ENCODE measurements at places on chromosomes 2 and 18. TPM values are rescaled to one million over a fixed set of nuclear protein-coding genes. Genes with fewer than 3 reads are reported as not detected.

DNA sequence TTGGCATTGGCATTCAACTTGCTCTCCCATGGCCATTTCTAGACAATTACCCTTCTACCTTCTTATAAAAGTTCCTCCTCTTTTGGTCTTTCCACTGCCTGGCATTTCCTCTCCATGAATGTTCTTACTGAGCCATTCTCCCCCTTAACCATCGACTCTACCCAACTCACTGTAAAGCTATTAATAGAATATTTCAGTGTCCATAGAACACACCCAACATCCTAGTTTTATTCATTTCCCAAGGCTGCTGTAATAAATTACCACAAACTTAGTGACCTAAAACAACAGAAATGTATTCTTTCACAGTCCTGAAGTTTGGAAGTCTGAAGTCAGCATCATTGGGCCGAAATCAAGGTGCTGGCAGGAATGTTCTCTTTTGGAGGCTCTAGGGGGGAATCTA lies 170.0 kb upstream of the ATP5MC3 start:
- peaks cover 41% of the 10 kb centered on the region for H3K27me3 ChIP-seq
- no peak overlapping the region for H3K27ac ChIP-seq
- DNase-seq: no peak
- H3K36me3 ChIP-seq: no peaks in the 10 kb centered on the region
- H3K4me1 ChIP-seq: no peaks in the 10 kb centered on the region

Gene MOGAT1
- total RNA-seq: not detected

- DNase-seq: no peak
- H3K4me1 ChIP-seq: peaks cover 8% of the 10 kb centered on the region
- no peaks in the 10 kb centered on the region for H3K27me3 ChIP-seq
- no peak overlapping the region for H3K27ac ChIP-seq
Observed at GRCh38 chr2:241088376-241088775, 13.7 kb downstream of the MTERF4 start.

GRCh38 chr2:26532301-26533250 lies 54.7 kb upstream of the OTOF start:
- no peak overlapping the region for H3K27ac ChIP-seq
- H3K4me3 ChIP-seq: no peak overlapping the region
- H3K27me3 ChIP-seq: no peaks in the 10 kb centered on the region
- no peak for DNase-seq
- H3K36me3 ChIP-seq: no peaks in the 10 kb centered on the region

Gene SPHKAP
- total RNA-seq: not detected

Gene CPLX4
- not detected for total RNA-seq

DNA sequence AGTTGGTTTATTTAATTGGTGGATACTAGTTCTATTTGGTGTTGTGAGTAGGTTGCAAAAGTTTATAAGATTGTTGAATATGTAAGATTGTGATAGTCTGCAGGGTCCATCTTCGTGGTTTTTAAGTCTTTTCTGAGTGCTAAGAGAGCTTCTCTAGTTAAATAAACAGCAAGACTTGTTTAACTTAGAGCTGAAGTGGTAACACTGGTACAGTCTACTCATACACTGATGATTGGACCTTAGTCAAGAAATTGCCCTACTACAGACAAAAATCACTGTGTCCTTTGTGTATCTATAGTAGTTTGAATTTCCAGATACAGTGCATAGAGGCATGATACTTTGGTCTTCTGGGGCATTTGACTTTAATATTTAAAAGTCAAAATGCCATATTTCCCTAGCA lies 94.6 kb downstream of the PHLPP1 start:
- H3K4me1 ChIP-seq: peaks cover 38% of the 10 kb centered on the region
- H3K4me3 ChIP-seq: no peak overlapping the region
- H3K27ac ChIP-seq: no peak overlapping the region

Gene CHRNG
- total RNA-seq: not detected

DNA sequence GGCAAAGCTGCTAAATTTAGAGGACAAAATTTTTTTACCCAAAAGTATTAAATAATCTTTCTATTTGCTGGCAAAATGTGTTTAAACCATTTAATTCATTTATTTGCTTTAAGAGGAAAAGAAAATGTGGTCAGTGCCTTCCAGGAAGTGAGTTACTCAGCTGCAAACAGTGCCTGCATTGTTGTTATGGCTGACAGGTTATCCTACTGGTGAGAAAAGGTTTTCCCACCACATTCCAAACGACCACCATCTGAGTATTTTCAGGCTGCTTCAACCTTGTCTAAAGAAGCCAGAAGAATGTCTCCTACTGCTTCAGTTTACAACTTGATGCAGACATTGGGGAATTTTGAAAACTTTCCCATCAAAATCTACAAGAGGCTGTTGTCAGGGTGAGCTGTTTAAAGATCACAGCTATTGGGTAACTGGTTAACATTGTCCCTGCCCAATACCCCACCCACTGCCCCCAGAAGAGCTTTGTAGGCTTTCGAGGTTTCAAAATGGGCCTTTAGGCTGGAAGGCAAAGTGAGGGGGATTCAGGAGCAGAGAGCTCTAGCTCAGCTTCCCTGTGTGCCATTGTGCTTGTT lies 461.3 kb upstream of the FANCL start:
- no peak for DNase-seq
- H3K4me3 ChIP-seq: no peak overlapping the region
- no peak overlapping the region for H3K27ac ChIP-seq
- no peaks in the 10 kb centered on the region for H3K4me1 ChIP-seq
- no peaks in the 10 kb centered on the region for H3K36me3 ChIP-seq
- H3K27me3 ChIP-seq: peaks cover 7% of the 10 kb centered on the region

DNA sequence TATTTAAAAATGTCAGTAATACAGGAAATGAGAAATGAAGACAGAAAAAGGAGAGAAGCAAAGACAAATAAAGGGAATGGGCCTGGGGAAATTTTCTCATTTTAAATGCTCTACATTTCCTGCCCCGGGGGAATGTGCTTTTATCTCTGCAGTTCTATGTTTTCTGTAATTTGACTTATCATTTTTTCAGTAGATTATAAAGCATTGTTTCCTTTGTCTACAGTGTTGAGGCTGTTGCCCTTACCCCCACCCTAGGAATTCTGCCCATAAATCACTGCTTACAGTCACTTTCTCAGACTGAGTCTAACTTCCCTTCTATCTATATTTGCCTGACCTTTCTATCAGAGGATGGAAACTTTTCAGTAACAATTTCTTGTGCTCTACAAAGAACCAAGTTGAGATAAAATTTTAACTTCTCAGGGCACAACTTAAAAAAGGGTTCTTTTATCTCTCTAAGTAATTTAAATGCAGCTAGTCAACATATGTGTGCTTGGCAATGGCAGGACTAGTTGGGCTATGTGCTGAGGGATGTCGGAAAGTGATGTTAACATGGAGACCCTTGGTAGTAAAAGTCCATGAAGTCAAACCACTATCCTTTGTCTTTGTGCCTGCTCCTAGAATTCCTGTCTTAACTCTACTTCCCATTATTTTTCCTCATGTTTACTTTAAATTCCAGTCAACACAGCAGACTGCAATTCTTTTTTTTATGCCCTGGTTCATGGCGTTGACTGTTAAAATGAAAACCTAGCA lies 146.5 kb upstream of the MMADHC start:
- H3K4me1 ChIP-seq: peaks cover 53% of the 10 kb centered on the region
- H3K27me3 ChIP-seq: no peaks in the 10 kb centered on the region
- peaks cover 2% of the 10 kb centered on the region for H3K36me3 ChIP-seq
- DNase-seq: no peak

- H3K4me3 ChIP-seq: no peak overlapping the region
- H3K4me1 ChIP-seq: no peaks in the 10 kb centered on the region
- DNase-seq: no peak
- no peaks in the 10 kb centered on the region for H3K36me3 ChIP-seq
- H3K27me3 ChIP-seq: peaks cover 2% of the 10 kb centered on the region
Observed at GRCh38 chr2:21646345-21646744, 522.6 kb downstream of the TDRD15 start.

DNA sequence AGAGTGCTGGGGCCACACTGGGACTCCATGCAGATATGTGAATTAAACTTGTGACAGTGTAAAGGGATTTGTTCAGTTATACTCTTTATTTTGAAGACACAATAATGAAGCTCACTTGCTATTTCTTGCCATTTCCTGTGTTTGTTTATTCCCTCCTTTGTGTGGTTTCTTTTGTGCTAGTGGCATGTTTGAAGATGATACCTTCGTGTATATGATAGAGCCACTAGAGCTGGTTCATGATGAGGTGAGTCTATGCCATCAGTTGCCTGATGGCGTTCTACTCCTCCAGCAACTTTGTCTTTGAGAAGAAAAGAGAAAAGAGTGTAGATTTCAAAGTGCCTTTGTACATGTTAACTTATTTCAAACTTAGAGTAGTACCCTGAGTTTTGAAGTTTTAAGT lies 99.2 kb upstream of the FAM237A start:
- no peaks in the 10 kb centered on the region for H3K27me3 ChIP-seq
- peaks cover 3% of the 10 kb centered on the region for H3K36me3 ChIP-seq
- no peak overlapping the region for H3K27ac ChIP-seq
- peaks cover 5% of the 10 kb centered on the region for H3K4me1 ChIP-seq
- no peak overlapping the region for H3K4me3 ChIP-seq

Gene ALPG
- not detected for total RNA-seq

GRCh38 chr2:96267159-96267971 lies 1.3 kb downstream of the CIAO1 start:
- H3K36me3 ChIP-seq: peaks cover 13% of the 10 kb centered on the region
- peaks cover 28% of the 10 kb centered on the region for H3K4me1 ChIP-seq
- no peaks in the 10 kb centered on the region for H3K27me3 ChIP-seq

DNA sequence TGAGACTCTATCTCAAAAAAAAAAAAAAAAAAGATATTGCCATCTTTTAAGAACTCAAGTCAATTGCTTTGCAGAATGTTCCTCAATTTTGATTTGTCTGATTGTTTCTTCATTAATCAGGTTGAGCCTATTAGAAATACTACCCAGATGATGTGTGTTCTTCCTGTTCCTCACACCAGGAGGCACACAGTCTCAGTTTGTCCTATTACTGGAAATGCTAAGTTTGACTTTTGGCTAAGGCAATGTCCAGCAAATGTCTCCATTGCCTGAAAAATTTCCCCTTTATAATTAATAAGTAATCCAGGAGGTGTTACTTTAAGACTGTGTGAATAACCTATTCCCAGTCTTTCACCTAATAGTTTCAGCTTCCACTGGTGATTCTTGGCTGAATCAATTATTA lies 28.4 kb downstream of the BOLA3 start:
- no peak for DNase-seq
- H3K36me3 ChIP-seq: no peaks in the 10 kb centered on the region
- H3K4me1 ChIP-seq: no peaks in the 10 kb centered on the region
- H3K27ac ChIP-seq: no peak overlapping the region
- peaks cover 3% of the 10 kb centered on the region for H3K27me3 ChIP-seq

GRCh38 chr2:105795575-105795934 lies 50.8 kb downstream of the NCK2 start:
- no peak for DNase-seq
- peaks cover 67% of the 10 kb centered on the region for H3K4me1 ChIP-seq
- H3K4me3 ChIP-seq: no peak overlapping the region
- H3K27me3 ChIP-seq: no peaks in the 10 kb centered on the region

Gene SP100
- total RNA-seq: 57.6 TPM

DNA sequence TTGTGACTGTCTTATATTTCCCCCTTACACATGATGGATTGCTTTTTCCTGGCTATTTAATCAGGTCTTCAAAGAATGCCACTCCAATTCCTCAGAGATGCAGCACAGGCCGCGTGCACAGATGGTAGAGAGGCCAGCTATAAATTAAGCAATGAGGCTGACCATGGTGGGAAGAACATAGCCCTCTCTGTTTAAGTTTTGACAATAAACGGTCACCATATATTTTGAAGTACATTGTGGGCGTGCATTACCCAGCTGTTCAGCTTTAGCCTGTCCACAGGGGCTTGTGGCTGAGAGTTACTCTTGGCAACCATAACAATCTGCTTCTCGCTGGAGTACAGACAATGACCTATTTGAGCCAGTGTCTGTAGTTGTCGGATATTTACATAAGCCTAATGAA lies 730.8 kb downstream of the DCC start:
- no peak overlapping the region for H3K4me3 ChIP-seq
- H3K27me3 ChIP-seq: no peaks in the 10 kb centered on the region
- no peak for DNase-seq
- H3K36me3 ChIP-seq: no peaks in the 10 kb centered on the region
- H3K27ac ChIP-seq: no peak overlapping the region
